ENCODE measurements at places on chromosomes 5 and 9. TPM values are rescaled to one million over a fixed set of nuclear protein-coding genes. Genes with fewer than 3 reads are reported as not detected.
A peak's percentile ranks its signal among the peaks of the same experiment; 100 is the strongest.

SLC36A2 gene
- not detected for total RNA-seq

ANP32B gene
- total RNA-seq, result 143 TPM

GFPT2 gene
- total RNA-seq, result 16.3 TPM

CDKN2B gene
- total RNA-seq, result 40.3 TPM

FBLL1 gene
- total RNA-seq, result 0.95 TPM

GPR21 gene
- 3.7 TPM for total RNA-seq

BTNL9 gene
- 0.18 TPM for total RNA-seq

SHROOM1 gene
- total RNA-seq, result 8.6 TPM

PRDM9 gene
- not detected for total RNA-seq

ABITRAM gene
- total RNA-seq, result 17.7 TPM

ARHGEF37 gene
- total RNA-seq, result 9.1 TPM

HDHD3 gene
- 30.8 TPM for total RNA-seq

GRCh38 chr5:153901449-153901848 lies 137.3 kb downstream of the FAM114A2 start:
- peaks cover 8% of the 10 kb centered on the region for H3K4me1 ChIP-seq
- no peak overlapping the region for H3K4me3 ChIP-seq
- no peak overlapping the region for H3K27ac ChIP-seq
- H3K36me3 ChIP-seq, result no peaks in the 10 kb centered on the region

- H3K4me3 ChIP-seq, result no peak overlapping the region
- H3K4me1 ChIP-seq, result peaks cover 6% of the 10 kb centered on the region
- H3K27ac ChIP-seq, result no peak overlapping the region
- DNase-seq, result no peak
- no peaks in the 10 kb centered on the region for H3K36me3 ChIP-seq
Measured at GRCh38 chr9:130296783-130297055, 31.2 kb downstream of the HMCN2 start.

DNA sequence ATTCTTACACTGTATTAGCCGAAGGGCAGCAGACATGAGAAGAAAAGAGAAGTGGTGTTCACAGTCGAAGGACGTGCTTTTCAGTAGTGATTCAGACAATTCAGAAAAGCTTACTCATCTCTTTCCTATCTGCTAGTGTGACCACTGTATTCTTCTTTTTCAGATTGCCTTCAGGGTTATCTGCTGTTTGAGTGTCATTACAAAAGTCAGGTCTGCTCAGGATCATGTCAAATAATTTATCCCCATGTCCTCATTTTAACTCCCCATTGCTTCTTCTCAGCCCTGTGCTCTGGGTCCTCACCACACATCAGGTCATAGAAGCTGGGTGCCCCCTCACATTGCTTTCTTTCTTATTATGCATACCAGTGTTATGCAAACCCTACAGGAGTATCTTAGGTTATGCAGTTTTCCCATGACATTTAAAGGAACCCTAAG lies 394.0 kb downstream of the CETN3 start:
- no peak for DNase-seq
- H3K27ac ChIP-seq, result peak overlapping the region; percentile 63
- H3K27me3 ChIP-seq, result no peaks in the 10 kb centered on the region
- peaks cover 15% of the 10 kb centered on the region for H3K4me1 ChIP-seq
- H3K4me3 ChIP-seq, result no peak overlapping the region

- no peaks in the 10 kb centered on the region for H3K4me1 ChIP-seq
- peaks cover 13% of the 10 kb centered on the region for H3K36me3 ChIP-seq
- no peaks in the 10 kb centered on the region for H3K27me3 ChIP-seq
Measured at GRCh38 chr5:180486636-180487149, 7.5 kb upstream of the CNOT6 start.

GRCh38 chr9:5982317-5982716 lies 33.1 kb downstream of the RANBP6 start:
- no peak for DNase-seq
- no peak overlapping the region for H3K27ac ChIP-seq
- H3K27me3 ChIP-seq, result no peaks in the 10 kb centered on the region

DNA sequence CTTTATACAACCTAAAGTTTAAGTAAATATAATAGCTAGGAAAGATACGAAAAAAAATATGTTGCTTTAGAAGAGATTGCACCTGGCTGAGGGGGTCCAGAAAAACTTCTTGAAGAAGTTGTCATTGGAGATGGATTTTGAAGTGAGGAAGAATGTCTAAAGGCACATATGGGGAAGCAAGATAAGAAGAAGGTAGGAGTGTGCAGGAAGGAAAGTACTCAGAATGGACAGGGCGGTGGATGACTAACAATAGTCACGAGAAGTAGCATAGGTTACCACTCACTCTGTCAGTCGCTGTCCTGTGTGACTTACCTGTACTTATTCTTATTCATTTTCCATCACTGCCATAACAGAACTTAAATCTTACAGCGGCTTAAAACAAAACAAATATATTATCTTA lies 251.6 kb downstream of the GRIA1 start:
- no peaks in the 10 kb centered on the region for H3K27me3 ChIP-seq
- H3K4me3 ChIP-seq, result no peak overlapping the region
- no peak overlapping the region for H3K27ac ChIP-seq
- no peaks in the 10 kb centered on the region for H3K36me3 ChIP-seq
- no peak for DNase-seq
- H3K4me1 ChIP-seq, result peaks cover 11% of the 10 kb centered on the region

DNA sequence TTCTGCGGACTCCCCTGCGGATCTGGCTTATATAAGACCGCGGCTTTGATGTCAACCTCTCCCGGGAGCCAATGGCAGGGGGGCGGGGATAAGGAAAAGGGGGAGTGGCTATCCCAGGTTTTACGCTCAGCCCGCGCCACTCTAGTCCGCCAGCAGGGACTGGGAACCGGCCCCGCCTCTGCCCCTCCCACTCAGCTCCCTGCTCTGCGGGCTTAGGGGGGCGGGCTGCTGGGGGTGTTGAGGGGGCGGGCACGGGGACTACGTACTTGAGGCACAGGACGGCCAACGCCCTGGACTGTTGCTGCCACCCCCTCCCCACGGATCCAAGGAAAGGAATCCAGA lies at the start of gene HAND1:
Gene HAND1 (minus strand): TSS at position 4 of the 342 bp plus-strand sequence. CDS start 219 bp downstream, outside the sequence.
- H3K27ac ChIP-seq, result peak within 1 kb of the TSS; percentile 94
- peaks cover 80% of the 10 kb centered on the region for H3K27me3 ChIP-seq
- peak within 1 kb of the TSS; percentile 81 for H3K4me3 ChIP-seq
- peaks cover 78% of the 10 kb centered on the region for H3K4me1 ChIP-seq
- H3K36me3 ChIP-seq, result peaks cover 3% of the 10 kb centered on the region
- peak; percentile 83 for DNase-seq

DNA sequence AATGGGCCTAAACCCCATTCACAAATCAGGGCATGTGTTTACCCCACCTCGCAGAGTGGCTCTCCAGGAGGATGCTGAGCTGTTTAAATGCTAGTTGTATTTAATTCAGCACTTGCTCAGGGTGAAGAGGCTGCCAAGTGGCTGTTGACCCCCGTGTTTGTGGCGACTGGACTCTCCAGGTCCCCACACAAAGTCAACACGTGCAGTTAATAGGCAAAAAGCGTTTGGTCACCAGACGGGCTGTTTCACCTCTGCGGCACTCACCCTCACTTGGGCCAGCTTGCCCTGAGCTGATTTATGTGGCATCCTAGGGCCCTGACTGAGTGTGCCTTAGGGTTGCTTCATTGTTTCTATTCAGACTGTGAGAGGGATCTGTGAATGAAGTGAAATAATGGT lies 152.3 kb downstream of the GAS1 start:
- no peak for DNase-seq
- H3K36me3 ChIP-seq, result no peaks in the 10 kb centered on the region
- H3K4me1 ChIP-seq, result peaks cover 56% of the 10 kb centered on the region
- peak overlapping the region; percentile 39 for H3K4me3 ChIP-seq
- H3K27ac ChIP-seq, result peak overlapping the region; percentile 99

- no peak for DNase-seq
- H3K4me1 ChIP-seq, result peaks cover 7% of the 10 kb centered on the region
- H3K4me3 ChIP-seq, result no peak overlapping the region
Measured at GRCh38 chr5:16920109-16920816, 15.8 kb downstream of the MYO10 start.

GRCh38 chr9:16417161-16417560 lies 453.3 kb downstream of the BNC2 start:
- peak overlapping the region; percentile 8 for H3K27ac ChIP-seq
- no peak overlapping the region for H3K4me3 ChIP-seq
- peaks cover 2% of the 10 kb centered on the region for H3K36me3 ChIP-seq
- H3K27me3 ChIP-seq, result no peaks in the 10 kb centered on the region

DNA sequence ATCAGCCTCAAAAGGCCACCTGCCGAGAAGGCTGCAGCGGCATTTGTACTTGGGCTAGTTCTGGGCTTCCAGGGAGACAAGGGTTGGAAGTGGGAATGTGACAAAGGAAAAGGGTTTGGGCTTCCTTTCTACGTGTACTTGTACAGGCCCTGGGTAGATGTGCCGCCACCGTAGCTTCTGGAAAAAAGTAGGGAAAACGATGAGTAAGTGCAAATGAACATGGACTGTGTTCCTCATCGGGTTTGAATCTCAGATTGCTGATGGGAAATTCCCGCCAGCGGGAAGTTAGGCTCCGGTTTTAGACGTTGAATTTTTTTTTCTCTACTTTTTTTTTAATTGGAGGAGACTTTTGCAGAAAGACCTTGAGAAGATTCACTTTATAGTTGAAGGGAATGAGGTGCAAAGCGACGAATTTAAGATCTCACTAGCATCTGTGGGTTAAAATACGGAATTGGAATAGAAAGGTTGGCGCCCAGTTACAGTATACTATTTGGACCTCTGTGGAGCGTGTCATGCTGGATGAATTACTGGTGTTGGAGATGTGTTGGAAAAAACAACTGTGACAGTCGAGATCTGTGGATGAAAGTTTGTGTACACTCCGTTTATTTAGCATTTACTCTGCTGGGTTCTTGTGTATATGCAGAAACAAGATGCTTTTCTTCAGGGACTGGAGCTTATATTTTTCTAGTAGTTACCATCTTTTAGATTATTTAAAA lies 1.2 kb downstream of the G3BP1 start:
- peaks cover 7% of the 10 kb centered on the region for H3K36me3 ChIP-seq
- no peaks in the 10 kb centered on the region for H3K27me3 ChIP-seq
- peak overlapping the region; percentile 44 for H3K27ac ChIP-seq
- peak overlapping the region; percentile 81 for H3K4me3 ChIP-seq
- no peak for DNase-seq

- no peaks in the 10 kb centered on the region for H3K27me3 ChIP-seq
- no peaks in the 10 kb centered on the region for H3K36me3 ChIP-seq
Measured at GRCh38 chr5:92543201-92543600, 1037.8 kb downstream of the NR2F1-AS1 start.

- DNase-seq, result no peak
- H3K36me3 ChIP-seq, result peaks cover 1% of the 10 kb centered on the region
- peaks cover 14% of the 10 kb centered on the region for H3K27me3 ChIP-seq
- no peak overlapping the region for H3K27ac ChIP-seq
- H3K4me1 ChIP-seq, result no peaks in the 10 kb centered on the region
- H3K4me3 ChIP-seq, result no peak overlapping the region
Measured at GRCh38 chr5:135861641-135862040, 27.2 kb downstream of the SLC25A48 start.

GRCh38 chr9:133945977-133946753 lies 46.0 kb downstream of the VAV2 start:
- no peaks in the 10 kb centered on the region for H3K27me3 ChIP-seq
- H3K27ac ChIP-seq, result peak overlapping the region; percentile 53
- peaks cover 19% of the 10 kb centered on the region for H3K4me1 ChIP-seq
- H3K36me3 ChIP-seq, result peaks cover 3% of the 10 kb centered on the region

DNA sequence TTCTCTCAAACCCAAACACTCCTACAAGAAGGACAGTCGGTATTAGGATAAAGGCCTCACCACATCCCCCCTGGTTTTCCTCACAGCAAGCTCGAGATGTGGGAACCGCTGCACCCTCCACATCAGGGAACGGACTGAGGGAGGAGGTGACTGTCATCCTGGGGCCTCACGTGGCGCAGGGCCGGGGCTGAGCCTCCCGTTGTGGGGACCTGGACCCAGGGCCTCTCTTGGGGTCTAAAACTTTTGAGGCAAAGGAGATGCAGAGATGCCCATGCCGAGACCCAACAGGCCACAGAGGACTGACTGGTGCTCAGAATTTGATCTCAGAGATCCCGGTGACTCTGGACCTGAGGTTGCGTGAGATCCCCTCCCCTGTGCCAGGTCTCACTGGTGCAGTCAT lies 72.7 kb downstream of the MRPL36 start:
- H3K36me3 ChIP-seq, result no peaks in the 10 kb centered on the region
- no peak for DNase-seq
- no peak overlapping the region for H3K4me3 ChIP-seq
- peaks cover 14% of the 10 kb centered on the region for H3K4me1 ChIP-seq
- H3K27me3 ChIP-seq, result peaks cover 19% of the 10 kb centered on the region

GRCh38 chr5:76622973-76623596 lies at the start of gene F2RL2:
F2RL2 (minus strand) TSS chr5:76623403; CDS start chr5:76623230, 173 bp downstream.
- no peaks in the 10 kb centered on the region for H3K36me3 ChIP-seq
- no peak for DNase-seq
- H3K27ac ChIP-seq, result peak within 1 kb of the TSS; percentile 7
- peaks cover 21% of the 10 kb centered on the region for H3K4me1 ChIP-seq
- no peak within 1 kb of the TSS for H3K4me3 ChIP-seq
- H3K27me3 ChIP-seq, result no peaks in the 10 kb centered on the region

- H3K4me3 ChIP-seq, result no peak overlapping the region
- no peaks in the 10 kb centered on the region for H3K36me3 ChIP-seq
- no peak overlapping the region for H3K27ac ChIP-seq
- peaks cover 2% of the 10 kb centered on the region for H3K4me1 ChIP-seq
- DNase-seq, result no peak
Measured at GRCh38 chr9:106066940-106067524, 372.7 kb downstream of the TMEM38B start.

DNA sequence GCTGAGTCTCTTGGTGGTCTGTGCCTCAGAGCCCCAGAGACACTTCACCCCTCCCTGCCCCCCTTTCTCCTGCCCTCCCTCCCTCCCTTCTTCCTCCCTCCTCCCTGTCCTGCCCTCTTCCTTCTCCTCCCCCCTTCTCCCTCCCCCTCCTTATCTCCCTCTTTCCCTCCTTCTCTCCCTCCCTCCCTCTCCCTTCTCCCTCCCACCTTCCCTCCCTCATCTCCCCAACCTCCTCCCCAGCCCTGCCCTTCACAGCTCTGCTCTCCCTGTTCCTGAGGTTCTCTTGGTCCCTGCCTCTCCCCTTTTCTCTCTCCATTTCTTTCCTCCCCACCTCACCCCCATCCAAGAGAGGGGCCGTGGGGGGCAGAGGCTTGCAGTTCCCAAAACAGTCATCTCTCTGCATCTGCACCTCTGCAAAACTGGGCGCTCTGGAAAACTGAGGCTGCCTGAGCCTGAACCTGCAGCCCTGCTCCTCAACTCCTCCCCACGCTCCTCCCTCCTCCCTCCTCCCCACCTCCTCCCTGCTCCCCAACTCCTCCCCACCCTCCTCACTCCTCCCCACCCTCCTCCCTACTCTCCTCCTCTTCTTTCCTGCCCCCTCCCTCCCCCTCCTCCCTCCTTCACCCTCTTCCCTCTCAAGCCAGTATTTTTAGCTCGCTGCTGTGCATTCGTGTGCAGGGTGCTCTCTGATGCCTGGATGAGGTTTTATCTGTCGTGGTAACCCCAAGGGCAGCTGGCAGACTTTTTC lies 219.1 kb downstream of the C9orf50 start:
- no peak overlapping the region for H3K4me3 ChIP-seq
- no peaks in the 10 kb centered on the region for H3K36me3 ChIP-seq
- peak overlapping the region; percentile 84 for H3K27ac ChIP-seq

GRCh38 chr9:129752900-129753729 lies at the start of gene PTGES:
PTGES (minus strand) TSS chr9:129753042; CDS start chr9:129753012, 30 bp downstream.
- H3K27ac ChIP-seq, result peak within 1 kb of the TSS; percentile 85
- H3K4me3 ChIP-seq, result peak within 1 kb of the TSS; percentile 75
- DNase-seq, result peak; percentile 84
- H3K27me3 ChIP-seq, result no peaks in the 10 kb centered on the region
